Mesenteric fat pad (tissue), 1 donor: ENCODE measurements at places on chromosomes 1 and 21. TPM values are rescaled to one million over a fixed set of nuclear protein-coding genes. Genes with fewer than 3 reads are reported as not detected.
A peak's percentile ranks its signal among the peaks of the same experiment; 100 is the strongest.

- no peak for DNase-seq
Observed at GRCh38 chr1:179038528-179039281, 13.0 kb downstream of the FAM20B start.

GRCh38 chr1:232726048-232726779 is 79.0 kb upstream of the MAP10 start:
- DNase-seq = no peak

DNA sequence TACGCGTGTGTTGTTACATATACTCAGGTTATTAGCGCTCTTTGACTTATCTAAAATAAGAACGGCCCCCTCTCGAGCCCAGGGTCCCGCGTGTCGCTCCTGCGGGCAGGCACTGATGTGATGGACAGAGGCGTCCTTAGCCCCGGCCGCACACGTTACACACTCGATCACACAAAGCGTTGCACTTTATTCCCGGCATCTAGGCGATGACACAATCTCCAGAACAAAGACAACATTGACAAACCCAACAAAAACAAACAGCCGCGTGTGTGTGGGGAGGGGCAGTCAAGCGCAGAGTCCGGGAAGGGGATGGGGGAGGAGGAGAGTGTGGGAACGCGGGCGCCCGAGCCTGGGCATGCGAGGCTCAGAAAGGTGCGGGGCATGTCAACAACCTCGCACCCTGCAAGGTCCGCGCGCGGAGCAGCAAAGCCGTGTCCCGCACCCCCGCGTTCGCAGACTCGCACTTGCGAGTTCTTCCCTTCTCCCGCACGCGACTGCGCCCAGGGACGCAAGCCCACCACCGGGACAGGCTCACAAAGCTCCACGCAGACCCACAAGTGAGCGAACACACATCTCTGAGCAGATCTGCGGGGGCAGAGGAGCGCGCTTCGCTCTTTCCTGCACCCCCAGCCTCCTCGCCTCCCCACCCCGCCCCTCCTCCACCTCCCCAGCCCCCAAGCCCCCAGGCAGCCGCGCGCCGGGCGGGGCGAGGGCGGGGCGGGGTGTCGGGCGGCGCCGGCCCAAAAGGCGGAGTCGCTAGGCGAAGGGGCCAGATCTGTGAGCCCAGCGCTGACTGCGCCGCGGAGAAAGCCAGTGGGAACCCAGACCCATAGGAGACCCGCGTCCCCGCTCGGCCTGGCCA is at the start of gene EFNA1:
Gene EFNA1 (plus strand): TSS at position 772 of the 862 bp plus-strand sequence. CDS start 102 bp downstream, outside the sequence.
- no peak for DNase-seq

DNA sequence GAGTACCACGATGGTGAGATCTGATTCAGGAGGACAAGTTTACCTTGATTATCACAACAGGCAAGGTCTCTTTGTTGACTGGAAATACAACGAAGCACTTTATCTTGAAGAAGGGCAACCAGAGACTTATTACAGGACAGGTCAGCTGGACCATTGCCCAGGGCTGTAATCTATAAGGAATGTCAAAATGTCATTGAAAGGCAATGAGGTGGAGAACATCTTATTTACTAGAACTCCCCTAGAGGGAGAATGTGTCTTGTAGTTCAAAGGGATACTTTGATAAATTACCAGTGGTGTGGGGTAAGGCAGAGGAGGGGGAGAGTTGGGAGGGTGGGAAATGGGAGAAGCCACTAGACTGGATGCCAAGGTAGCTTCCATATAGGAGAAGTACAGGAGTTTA is 212.3 kb downstream of the NCAM2 start:
- no peak for DNase-seq

DNA sequence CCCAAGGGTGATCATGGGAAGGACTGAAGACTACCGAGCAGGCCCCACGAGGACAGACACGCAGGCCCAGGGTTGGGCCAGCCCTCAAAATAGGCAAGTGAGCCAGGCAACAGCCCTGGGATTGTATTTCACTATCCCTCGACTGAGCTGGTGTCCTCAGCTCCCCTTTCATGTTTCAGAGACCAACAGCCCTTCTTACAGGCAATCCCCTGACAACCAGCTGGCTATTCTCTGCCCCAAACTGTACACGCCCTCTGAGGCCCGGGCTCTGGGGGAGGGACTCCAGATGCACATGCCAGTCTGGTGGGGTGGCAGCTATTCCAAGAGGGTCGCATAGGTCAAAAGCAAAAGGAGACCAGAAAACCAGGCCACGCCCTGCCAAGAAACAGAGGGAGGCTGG is 243.0 kb downstream of the TOMM20 start:
- DNase-seq = peak; percentile 62

DNA sequence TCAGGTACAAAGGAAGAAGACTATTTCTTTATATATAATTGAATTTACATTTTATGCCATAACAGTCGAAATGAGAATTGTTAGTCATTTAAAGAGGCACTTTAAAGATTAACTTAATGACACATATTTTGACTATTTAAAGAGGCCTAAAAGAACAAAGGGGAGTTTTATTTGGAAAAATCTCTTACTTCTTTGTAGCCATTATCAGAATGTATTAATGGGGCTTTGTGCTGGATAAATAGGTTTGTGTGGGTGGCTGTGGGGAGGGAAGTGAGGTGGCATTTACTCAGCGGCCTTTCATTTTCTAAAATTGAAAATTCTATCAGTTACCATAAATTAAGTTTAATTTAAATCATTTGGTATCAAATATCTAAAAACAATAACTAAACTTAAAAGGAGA is 462.2 kb upstream of the CXADR start:
- DNase-seq = no peak

DNA sequence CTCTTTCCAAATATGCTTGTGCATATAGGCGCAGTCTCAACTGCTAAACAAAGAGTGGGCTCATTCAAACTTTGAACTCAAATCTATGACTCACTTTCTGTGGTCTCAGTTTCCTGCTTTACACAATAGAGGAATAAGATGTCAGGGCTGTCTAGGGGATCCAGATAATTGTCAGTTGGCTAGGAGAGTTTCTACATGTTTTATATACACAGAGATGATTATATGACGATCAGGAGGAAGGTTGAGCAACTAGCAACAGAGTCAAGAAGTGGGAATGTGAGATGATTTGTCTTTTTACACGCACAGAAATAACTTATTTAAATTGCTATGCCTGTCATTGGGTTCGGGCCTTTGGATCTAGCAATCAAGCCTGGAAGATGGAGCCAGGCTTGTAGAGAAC is 299.4 kb upstream of the LYPLAL1 start:
- no peak for DNase-seq

DNA sequence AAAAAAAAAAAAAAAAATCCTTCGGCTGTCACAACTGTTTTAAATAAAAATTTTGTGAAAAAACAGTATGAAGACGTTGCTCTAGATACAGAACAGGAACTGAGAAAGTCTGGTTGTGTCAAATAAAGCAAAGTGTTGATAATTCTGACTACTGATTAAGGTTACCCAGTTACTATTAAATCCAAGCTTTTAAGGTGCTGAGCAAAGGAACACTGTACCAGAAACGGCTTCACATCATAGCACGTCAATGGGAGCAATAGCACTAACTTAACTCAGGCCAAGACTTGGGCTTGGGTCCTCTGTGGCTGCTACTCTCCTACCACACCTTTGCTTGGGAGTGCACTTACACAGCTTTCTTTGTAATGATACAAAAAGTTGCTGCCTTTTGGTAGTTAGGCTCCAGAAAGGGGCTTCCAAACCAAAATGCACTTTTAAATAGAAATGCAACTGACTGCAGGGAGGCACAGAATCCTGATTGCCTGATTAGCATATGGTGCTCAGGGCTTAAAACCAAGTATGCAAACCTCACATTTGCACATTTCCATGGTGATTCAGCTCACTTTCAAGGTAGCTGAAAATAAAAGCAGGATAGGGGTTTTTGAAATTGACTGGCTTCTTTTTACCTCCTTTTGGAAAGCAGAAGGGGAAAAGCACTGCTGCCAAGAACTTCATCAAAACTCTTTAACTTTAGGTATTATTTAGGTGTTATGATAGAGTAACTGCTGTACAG is 6.3 kb downstream of the MCL1 start:
- no peak for DNase-seq

The HHAT gene
- 2.5 TPM for total RNA-seq

The ILDR2 gene
- 0.29 TPM for total RNA-seq

The IQGAP3 gene
- 0.55 TPM for total RNA-seq

DNA sequence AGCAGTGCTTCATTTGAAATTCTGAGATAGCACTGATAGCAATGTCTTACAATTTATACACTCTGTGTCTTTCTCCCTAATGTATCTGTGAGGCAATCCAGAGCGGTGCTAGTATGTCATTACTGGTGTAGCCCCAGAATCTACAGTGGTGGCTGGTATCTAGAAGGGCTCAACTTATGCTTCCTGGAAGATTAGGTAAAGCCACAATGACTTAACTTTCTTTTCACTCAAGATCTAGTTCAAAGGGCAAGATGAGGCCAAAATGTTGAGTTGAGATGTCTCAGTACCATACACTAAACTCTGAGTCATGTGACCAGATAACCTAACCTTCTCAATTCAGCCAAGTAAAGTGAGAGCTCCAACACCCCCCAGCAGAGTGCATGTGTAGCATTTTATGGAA is 77.5 kb downstream of the PAPPA2 start:
- DNase-seq = no peak

DNA sequence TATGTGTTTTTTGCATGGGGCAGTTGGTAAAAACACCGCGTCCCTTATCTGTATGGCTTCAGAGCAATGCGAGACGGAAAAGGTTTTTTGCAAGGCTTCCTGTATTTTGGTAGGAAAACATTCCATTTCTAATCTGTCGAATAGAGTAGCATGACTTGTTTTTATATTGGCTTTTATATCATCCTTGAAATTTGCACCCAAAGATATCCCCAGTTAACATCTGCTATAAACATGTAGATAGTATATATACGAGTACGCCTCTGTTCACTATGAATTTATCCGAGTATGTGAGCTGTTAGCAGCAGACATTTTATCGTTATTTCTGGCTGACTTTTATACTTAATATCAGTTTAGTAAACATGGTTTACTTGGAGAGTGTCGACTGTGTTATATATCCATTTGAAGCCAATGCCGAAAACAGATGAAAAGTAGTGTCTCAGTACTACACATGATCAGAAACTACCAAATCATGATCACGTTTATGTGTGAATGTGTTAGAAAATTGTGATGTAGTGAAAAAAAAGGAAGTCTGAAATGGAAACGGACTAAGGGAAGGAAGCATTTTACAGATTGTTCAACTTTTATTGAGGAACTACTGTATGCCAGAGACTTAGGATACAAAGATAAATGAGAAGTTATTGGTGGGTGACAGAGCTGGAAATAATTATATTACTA is 1.0 kb downstream of the LEPR start:
- no peak for DNase-seq

DNA sequence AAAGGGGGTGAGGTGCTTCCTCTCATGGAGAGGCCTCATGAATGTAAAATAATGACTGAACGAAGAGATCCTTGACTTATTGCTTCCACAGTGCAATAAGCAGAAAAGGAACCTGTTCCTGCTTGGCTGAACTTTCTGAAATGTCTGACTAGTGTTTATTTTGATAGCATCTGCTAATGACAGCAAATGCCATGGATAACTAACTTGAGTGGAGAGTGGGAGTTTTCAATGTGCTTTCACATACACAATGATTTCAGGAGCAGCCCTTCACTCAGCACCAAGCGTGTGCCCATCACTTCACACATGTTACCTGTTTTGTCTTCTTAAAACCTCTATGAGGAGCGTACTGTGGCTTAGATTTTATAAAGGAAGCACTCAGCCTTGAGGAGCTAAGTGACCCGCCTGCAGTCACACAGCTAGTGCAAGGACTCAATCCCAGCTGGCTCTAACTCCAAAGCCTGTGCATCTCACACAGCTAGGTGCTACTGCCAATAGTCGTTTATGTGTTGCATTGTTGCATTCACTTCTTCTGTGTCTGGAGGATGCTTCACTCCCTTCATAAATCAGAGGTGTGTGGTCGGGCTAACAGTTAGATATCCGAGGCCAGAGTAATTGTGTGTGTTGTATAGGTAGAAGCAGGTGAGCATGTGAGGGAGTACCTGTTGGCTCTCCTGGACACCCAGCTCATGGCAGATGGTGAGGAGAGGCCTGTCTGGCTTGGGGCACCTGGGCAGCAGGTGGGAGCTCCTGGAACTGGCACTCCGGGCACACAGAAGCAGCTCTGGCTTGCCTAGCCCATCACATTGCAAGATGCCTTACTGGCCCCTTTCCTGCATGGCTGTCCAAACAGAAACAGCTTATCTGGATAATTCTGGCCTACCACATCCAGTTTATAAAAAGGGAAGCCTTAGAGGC is 12.8 kb downstream of the CASQ2 start:
- DNase-seq = no peak

DNA sequence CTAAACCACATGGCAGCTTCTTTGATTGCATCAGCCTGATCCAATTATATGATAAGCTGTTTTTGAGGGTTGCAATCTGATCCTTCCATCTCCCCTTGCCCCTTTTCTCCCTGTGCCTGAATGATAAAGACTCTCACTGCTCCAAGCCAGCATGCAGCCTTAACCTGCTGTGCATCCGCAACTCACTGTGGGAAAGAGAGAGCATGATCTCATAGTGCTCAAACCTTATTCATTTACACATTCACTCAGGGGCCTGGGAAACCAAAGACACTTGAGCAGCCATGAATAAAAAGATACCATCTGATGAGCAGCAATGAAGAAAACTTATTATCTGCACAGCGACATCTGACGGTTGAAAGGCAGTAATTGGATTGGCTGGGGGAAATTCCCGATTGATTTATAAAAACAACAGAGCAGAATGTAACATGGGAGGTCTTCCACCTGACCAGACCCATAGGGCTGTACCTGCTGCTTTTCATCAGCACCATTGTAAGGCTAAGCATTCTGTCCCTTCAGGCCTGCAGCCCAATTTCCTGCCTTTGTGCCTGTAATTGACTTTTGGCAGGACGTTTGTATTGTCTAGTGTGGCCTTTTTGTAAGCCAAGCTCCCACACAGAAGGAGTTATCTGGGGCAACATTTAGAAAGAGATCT is 62.5 kb downstream of the KIAA0040 start:
- no peak for DNase-seq

- DNase-seq = no peak
Observed at GRCh38 chr1:6207075-6207885, 1.4 kb downstream of the RNF207 start.

DNA sequence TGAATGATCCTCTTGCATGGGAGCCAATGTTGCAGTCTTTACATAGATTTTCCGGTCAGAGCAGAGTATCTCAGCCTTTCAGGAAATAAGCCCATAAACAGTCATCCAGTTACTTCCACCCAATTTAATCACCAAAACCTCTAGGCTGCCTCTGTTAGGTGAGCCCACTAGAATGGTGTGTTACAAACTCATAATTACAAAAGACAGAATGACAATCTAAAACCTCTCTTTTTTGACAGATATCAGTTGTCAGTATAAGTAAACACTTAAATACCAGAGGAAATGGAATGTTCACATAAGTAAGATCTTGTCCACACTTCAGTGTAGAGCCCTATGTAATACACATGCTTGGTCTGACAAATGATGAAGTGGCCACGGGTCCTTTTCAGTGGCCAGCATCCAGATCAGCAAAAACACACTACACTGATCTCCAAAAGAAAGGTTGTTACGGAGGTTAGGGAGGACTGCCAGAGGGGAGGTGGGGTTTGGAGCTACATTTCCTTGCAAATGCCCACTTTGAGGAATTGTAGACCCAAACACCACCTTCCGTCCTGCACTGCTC is 71.3 kb upstream of the FBXO28 start:
- no peak for DNase-seq
